Neural crest cell (in vitro differentiated cells): ENCODE measurements at places on chromosomes 16 and 17. TPM values are rescaled to one million over a fixed set of nuclear protein-coding genes. Genes with fewer than 3 reads are reported as not detected.

TNP2 gene
- not detected in 2 replicates for total RNA-seq

NGFR gene
- 322 and 334 TPM in 2 replicates for total RNA-seq

NPTX1 gene
- total RNA-seq, result 1.6 and 1.9 TPM in 2 replicates

GRCh38 chr17:79664930-79665737 is 54.3 kb upstream of the RBFOX3 start:
- no peak for DNase-seq
- no peak overlapping the region for H3K4me3 ChIP-seq
- no peak overlapping the region for H3K27ac ChIP-seq
- peaks cover 50% of the 10 kb centered on the region for H3K27me3 ChIP-seq
- H3K4me1 ChIP-seq, result no peaks in the 10 kb centered on the region
- H3K36me3 ChIP-seq, result no peaks in the 10 kb centered on the region

GRCh38 chr16:12906765-12907516 is 5.5 kb downstream of the SHISA9 start:
- no peak for DNase-seq
- no peaks in the 10 kb centered on the region for H3K36me3 ChIP-seq
- no peak overlapping the region for H3K27ac ChIP-seq
- no peaks in the 10 kb centered on the region for H3K4me1 ChIP-seq

DNA sequence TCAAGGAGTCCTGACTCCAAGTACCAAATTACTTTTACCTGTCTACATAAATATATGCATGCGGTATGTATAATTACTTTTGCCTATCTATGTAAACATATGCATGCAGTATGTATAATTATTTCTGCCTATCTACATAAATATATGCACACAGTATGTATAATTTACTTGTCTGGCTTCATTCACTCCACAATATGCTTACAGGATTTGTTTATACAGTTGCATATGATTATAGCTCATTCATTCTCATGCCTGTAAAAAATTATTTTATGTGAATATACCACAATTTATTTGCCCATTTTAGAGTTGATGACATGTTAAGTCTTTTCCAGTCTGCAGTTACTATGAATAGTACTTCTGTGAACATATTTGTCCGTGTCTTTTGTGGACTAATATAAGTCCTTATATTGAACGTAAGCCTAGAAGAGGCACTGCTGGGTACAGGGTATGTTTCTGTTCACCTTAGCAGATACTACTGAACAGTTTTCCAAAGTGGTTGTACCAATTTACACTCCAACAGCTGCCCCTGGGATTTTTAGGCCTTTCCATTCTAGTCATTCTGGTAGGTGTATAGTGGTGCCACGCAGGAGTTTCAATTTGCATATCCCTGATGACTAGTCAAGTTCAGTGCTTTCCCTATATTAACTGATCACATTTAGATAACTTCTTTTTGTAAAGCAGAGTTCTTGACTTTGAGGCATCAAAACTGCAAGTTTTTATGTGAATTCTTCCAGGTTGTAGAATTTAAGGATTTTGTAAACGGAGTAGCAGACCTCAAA is 47.0 kb downstream of the MARVELD3 start:
- no peak overlapping the region for H3K27ac ChIP-seq
- peaks cover 20% of the 10 kb centered on the region for H3K36me3 ChIP-seq

DNA sequence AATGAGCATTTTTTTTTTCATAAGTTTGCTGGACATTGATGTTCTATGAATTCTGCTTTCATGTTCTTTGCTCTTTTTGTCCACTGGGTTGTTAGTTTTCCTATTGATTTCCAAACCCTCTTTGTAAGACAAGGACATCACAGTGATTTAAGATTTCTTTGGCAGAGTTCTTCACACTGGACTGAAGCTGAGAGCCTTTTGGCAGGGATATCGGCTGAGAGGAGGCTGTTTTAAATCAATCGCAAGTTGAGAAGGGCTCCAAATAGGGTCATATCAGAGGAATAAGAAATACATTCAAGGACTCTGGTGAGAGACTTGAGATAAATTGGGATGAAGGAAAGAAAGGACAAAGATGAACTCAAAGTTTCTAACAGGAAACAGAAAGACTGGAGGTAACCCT is 165.8 kb upstream of the AXIN2 start:
- no peak overlapping the region for H3K4me3 ChIP-seq
- no peak overlapping the region for H3K27ac ChIP-seq
- H3K4me1 ChIP-seq, result peaks cover 5% of the 10 kb centered on the region
- H3K27me3 ChIP-seq, result no peaks in the 10 kb centered on the region

- DNase-seq, result peak; percentile 69
- peaks cover 40% of the 10 kb centered on the region for H3K4me1 ChIP-seq
- peaks cover 40% of the 10 kb centered on the region for H3K27me3 ChIP-seq
- peak overlapping the region; percentile 93 for H3K4me3 ChIP-seq
Observed at GRCh38 chr16:49856672-49857330, 889 bp upstream of the ZNF423 start.
